Activated CD8-positive, alpha-beta memory T cell treated with anti-CD3 and anti-CD28 coated beads, Interleukin-2, amount 50 U/mL, for 4 hours (primary cell): ENCODE measurements at places on chromosomes 2 and 18.

GRCh38 chr2:23037596-23037995 is 347.4 kb upstream of the KLHL29 start:
- DNase-seq: no peak

DNA sequence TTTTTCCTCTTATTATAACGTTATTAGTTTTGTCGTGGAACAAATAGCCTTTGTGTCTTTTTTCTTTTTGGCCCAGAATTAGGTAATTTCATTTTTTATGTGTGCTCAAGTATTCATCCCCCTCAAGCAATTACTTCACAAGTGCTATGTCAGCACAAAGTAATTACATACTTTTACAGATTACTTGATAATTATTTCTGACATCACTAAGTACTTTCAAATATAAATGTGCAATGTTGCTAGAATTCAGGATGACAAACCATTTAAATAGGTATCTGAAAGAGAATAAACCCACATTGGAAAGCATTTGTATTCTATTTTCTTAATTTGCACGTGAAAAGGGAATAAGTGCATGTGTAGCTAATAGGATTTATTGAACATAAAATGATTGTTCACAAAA is 238.2 kb downstream of the CDH7 start:
- no peak for DNase-seq

DNA sequence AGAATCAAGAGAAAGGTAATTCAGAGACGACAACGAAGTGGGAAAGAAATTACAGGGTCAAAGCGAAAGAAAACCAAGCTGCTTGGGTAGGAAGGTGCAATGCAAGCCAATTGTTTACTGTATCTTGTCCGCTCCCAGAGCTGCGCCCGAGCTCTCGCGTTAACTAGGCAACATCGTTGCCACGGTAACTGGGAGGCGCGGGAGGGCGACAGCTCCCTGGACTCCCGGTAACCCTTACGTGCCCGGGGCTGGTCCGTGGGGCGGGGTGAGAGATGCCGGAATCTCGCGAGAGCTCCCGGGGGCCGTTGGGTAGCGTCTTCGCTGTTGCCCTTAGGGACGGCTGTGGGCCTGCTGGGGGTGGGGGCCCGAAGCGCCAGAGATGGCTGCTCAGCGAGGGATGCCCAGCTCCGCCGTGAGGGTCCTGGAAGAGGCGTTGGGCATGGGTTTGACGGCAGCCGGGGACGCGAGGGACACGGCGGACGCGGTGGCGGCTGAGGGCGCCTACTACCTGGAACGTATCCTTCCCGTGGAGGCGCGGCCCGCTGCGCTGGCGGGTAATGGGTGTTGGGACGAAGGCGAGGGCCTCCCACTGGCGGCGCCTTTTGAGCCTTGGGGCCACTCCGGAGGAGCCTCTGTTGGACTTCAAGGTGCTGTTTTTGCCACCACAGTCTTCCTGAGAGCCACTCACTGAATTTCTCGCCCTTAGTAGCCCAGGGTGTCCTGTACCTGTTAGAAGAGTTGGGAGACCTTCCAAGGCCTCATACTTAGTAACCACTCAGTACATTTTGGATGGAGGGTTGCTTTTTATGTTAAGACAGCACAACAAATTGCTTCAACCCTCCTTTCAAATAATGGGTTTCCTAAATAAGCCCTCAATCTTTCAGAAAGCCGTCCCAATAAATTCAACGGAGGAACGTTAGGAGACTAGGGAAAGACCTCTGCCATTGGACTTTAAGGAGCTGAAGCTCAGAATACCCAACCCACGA is at the start of gene SPAG16:
SPAG16 (plus strand) TSS at position 360 of the 986 bp plus-strand sequence.
- DNase-seq: peak; percentile 97

DNA sequence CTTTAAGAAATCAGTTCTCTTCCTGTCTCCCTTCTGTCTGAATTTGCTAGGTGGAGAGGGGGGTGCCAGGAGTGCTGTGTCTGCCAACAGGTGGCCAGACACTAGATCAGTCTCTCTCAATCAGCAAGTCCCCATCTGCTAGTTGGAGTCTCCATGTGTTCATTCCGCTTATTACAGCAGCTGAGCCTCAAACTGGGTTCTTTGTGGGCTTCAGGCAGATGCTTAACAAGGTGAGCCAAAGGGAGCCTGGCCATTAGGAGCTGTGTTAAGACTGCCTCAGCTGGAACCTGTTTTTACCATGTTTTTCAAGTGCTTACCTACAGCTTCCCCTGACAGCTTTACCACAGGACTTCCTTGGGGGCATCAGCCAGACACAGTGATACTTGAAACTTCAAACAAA is 401.9 kb downstream of the LRP1B start:
- no peak for DNase-seq

- DNase-seq: no peak
Observed at GRCh38 chr2:173996766-173997165, 31.6 kb upstream of the SP3 start.

DNA sequence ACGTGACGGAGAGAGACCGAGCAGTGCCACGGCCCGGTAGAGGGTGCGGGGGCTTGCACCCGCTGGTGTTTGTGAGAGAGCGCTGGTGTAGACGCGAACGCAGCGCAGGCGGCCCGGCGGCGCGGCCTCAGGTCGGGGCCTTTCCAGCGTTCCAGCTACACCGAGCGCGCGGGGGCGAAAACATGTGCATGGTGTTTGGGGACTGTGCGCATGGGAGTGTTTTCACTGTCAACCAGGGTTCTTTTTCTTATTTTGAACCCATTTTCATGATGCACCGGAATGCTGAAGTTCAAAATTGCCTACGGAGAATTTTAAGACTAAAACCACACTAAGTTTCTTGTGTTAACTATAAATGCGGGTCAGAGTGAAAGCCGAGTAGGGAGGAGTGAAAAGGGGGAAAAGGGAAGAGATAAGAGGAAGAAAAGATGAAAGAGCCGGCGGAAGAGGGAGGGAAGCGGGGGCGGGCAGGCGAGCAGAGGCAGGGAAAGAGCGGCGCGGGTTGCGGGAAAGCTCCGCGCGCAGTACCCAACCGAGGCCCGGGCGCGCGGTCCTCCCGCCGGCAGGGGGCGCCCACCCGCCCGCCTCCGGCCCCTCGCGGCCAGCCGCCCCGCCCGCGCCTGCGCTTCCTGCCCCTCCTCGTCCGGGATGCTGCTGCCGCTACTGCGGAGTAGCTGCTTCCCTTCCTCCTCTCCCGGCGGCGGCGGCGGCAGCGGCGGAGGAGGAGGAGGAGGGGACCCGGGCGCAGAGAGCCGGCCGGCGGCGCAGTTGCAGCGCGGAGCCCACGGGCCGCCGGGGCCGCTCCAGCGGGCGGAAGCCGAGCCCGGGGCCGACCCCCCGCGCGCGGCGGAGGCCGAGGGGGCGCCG is at the start of gene RAB12:
RAB12 (plus strand) TSS at position 643 of the 864 bp plus-strand sequence; CDS start at position 646, 3 bp downstream.
- peak; percentile 86 for DNase-seq

- DNase-seq: no peak
Observed at GRCh38 chr2:242085941-242086621, 216.6 kb downstream of the RTP5 start.

- no peak for DNase-seq
Observed at GRCh38 chr18:22977847-22978701, 44.9 kb downstream of the RBBP8 start.

- DNase-seq: no peak
Observed at GRCh38 chr2:174699993-174700766, 64.1 kb downstream of the CHRNA1 start.

- DNase-seq: no peak
Observed at GRCh38 chr2:211455216-211455841, 898.9 kb downstream of the CPS1 start.

DNA sequence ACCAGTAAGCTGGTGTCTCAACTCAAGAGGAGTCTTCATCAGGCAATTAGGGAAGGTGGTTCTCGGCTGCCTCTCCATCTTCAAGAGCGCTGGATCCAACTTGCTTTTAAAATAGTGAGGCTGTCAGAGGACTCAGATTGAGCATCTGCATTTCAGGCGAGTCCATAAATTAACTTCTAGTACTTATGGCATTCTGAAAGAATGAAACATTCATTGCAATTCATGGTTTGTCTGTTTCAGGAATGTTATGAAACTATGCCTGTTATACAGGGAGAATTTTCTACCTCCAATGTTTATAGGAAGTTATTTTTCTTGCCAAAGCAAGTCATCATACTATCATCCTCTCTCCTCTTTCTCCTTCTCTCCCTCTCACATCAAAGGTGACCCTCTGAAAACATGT is 883.2 kb downstream of the SLC4A3 start:
- DNase-seq: no peak

GRCh38 chr2:219133976-219134375 is 26.6 kb downstream of the NHEJ1 start:
- DNase-seq: no peak

- DNase-seq: no peak
Observed at GRCh38 chr2:128769457-128770142, 450.9 kb upstream of the HS6ST1 start.

DNA sequence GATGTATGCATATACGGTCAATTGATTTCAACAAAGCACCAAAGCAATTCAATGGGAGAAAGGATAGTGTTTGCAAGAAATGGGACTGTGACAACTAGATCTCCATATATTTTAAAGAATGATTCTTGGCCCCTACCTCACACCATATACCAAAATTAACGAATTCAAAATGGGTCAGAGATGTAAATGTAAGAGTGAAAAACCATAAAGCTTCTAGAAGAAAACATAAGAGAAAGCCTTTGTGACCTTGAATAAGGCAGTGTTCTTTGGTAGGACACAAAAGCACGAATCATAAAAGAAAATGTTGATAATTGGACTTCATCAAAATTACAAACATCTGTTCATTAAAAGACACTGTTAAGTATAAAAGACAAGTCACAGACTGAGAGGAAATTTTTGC is 5.0 kb upstream of the PROC start:
- no peak for DNase-seq

GRCh38 chr2:112314856-112315255 is 39.5 kb downstream of the ZC3H6 start:
- DNase-seq: no peak

GRCh38 chr2:136443661-136444060 is 321.7 kb upstream of the THSD7B start:
- no peak for DNase-seq

GRCh38 chr2:211351987-211352386 is 795.6 kb downstream of the CPS1 start:
- DNase-seq: no peak

- DNase-seq: no peak
Observed at GRCh38 chr2:5845798-5846330, 153.7 kb downstream of the SOX11 start.

DNA sequence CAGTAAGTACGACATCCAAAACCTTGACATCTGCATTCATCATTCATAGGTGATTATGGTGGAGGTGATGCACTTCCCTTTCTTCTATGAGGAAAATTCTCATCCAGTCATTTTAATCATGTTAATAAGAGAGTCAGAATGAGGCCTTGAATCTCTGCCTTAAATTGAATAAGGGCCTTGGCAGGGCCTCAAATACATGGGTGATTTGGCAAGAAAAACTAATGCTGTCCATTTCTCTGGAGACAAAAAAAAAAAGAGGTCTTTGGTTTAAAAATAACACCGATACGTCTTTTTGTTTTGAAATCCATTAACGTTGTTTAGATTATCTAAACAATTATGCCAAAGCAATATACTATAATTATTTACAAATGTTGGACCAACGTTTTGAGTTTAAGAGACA is 8.1 kb downstream of the COLEC12 start:
- no peak for DNase-seq

GRCh38 chr2:177547122-177547521 is 154.5 kb downstream of the AGPS start:
- no peak for DNase-seq

DNA sequence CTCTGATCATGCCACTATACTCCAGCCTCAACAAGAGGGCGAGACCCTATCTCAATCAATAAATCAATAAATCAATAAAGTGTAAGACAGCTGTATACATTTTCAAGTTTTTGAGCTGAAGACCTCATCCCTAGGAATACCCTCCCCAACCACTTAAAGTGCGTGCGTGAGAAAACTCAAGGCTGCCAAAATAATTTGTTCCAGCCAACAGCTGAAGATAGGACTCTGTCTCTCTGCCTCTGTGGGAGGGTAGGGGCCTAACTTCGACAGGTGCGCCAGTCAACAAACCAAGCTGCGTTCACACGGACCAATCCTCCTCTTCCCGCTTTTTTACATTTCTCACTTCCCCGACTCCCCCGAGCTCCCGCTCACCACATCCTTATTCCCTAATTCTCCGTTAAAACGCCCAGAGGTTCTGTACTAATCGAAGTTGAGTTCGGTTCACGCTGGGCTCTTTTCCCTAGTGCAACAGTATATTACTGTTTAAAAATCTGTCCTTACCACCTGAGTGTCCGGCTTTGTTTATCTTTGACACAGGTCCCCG is 618 bp downstream of the POLR2D start:
- DNase-seq: no peak

- no peak for DNase-seq
Observed at GRCh38 chr2:130766711-130767407, 11.5 kb downstream of the AMER3 start.

DNA sequence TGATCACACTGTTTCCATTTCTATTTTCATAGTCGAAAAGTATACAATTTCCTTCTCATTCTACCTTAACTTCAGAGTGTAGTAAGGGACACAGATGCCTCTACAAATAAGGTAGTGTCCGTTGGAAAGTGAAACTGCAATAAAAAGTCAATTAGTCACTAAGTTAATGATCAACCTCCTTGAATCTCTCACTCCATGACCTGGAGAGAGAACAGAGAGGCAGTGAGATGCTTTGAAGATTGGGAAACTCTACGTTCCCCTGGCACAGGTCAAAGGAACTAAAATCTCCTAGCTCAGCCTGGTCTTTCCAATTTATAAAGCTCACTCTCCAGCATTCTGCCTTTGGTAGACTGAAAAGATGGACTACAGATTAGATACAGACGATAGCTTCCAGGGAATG is 153.8 kb upstream of the ACAA2 start:
- DNase-seq: no peak

GRCh38 chr2:69149631-69150215 is 136.7 kb downstream of the ANTXR1 start:
- DNase-seq: no peak

- DNase-seq: no peak
Observed at GRCh38 chr2:24225499-24226242, 50.8 kb downstream of the FAM228A start.

DNA sequence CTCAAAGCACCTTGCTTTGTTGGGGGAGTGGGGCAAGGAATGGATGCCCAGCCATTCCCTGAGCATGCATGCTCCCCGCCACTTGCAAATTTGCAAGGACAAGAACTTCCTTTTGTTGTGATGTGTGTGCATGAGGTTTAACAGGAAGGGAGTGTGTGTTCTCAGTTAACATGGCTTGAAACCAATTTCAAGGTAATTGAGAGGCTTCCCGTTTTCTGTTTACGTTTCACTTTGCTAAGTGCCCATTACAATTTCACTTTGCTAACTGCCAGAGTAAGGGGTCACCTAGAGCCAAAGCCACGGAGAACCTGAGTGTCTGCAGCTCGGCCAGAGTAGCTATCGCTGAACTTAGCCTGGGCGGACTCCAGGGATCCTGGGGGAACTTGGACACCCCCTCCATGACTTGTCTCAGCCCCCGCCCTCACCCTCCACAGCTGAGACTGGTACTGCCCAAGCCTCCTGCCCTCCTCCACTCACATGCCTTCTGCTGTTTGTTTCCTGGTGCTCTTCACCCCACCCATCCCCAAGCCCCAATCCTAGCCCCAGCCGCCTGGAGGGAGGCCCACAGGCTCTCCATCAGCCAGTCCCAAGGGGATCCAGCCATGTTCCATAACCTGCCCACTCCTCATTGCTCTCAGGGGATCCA is 53.6 kb upstream of the LAPTM4A start:
- DNase-seq: no peak
